Muscle of arm (tissue), 14 donors: ENCODE measurements at places on chromosomes 3 and 15. TPM values are rescaled to one million over a fixed set of nuclear protein-coding genes. Genes with fewer than 3 reads are reported as not detected.
A peak's percentile ranks its signal among the peaks of the same experiment; 100 is the strongest.

DNA sequence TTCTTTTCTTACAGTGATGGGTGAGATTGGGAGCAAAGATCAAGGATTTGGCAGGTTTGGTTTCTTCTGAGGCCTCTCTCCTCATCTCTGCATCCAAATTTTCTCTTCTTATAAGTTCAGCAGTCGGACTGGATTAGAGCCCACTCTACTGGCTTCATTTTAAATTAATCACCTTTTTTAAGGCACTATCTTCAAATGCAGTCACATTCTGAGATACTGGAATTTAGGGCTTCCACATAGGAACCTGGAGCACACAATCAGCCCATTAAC lies 56.5 kb upstream of the PLSCR4 start:
- no peak for DNase-seq

VGLL3 gene
- 34.4 TPM for polyA plus RNA-seq

- peak; percentile 34 for DNase-seq
These were observed 20.1 kb upstream of the FSTL1 start for GRCh38 chr3:120470870-120471269.

- no peak for DNase-seq
These were observed 79.8 kb upstream of the PFN2 start for GRCh38 chr3:150050510-150050909.

- DNase-seq = no peak
These were observed 40.3 kb downstream of the SLC6A20 start for GRCh38 chr3:45756055-45756454.

- no peak for DNase-seq
These were observed 92.0 kb downstream of the SNRK start for GRCh38 chr3:43378066-43378935.

SGO1 gene
- polyA plus RNA-seq = 7.9 TPM

DNA sequence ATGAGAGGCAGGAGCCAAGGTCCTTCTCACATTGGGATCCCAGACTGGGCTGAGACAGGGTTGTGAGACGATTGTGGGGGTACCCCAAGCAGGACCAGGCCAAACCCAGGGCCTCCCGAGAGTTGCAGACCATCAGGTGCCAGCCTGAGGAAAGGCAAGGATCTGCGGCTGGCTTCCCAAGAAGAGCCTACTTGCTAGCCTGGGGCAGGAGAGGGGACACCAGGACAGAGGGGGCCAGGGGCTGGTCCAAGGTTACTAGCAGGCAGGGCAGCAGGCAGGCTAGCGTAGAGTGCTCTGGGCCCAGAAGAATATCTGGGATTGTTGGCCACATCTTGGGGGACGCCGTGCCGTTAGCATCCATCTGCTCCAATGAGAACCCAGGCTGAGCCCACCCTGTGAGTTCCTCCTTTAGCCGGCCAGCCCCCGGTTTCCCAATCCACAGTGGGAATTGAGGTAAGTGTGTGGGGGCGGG lies 546 bp downstream of the CISH start:
- DNase-seq = no peak

DNA sequence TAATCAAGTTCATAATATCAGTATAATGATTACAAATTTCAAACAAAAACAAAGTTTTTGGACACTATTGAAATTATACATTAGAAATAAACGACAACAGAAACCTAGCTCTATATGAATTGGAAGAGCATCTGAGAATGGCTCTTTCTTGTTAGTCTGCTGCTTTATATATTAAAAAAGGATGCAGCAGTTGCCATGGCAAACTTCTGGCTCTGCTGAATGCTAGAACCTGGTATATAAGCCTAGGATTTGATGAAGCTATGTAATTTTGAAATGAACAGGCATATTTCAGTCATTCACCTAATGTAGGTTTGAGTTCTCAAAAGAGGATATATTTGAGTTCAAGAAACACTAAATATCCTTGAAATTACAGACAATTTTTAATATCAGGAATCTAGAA lies 252.7 kb upstream of the KCNMB2 start:
- no peak for DNase-seq

DNA sequence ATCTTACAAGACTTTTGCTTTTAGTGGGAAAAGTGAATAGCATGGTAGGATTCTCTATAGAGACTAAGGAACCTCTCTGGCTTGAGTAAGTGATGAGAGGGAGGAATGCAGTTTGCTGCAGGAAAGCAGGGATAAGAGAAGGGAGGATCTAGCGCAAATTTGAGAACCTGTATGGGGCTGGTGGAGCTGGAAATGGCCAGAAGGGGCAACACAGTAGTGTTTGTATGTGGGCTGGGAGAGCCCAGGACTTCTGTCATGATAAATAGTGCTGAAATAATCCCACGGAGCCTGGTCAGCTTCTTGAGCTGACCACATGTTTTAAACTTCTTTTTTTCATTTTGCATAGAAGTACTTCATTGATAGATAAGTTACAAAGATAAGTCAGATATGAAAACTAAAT lies 11.2 kb upstream of the SHC4 start:
- no peak for DNase-seq

DNA sequence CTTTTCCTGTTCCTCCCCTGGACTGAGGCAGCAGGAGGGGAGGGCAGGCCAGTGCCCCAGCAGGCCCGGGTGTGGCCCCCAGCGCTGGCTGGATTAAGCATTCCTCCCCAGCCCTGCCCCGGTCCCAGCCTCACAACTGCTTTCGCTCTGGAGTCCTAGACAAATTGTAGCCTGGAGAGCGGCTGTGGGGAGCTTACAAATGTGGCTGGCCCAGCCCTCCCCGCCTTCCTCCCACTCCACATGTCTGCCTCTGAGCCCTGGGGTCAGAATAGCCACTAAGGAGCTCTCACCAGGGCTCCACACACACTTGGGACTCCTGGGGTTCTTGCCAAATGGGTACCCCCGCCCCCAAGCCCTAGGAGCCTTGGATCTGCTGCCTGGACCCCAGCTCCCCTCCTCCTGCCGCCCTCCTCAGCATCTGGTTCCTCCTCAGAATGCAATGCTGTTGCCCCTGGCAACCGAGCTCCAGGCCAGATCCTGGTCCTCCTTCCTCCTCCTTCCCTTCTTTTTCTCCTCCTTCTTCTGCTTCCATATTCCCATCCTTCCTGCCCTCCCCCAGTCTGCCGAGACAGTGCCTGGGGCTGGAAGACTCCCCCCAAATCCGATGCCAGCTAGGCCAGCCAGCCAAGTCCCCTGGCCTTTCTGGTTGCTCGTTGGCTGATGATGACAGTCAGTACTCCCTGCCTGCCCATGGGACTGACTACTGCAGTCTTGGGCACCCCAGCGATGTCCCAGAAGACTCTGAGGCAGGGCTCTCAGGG lies 91.1 kb downstream of the LINGO1 start:
- peak; percentile 72 for DNase-seq

DNA sequence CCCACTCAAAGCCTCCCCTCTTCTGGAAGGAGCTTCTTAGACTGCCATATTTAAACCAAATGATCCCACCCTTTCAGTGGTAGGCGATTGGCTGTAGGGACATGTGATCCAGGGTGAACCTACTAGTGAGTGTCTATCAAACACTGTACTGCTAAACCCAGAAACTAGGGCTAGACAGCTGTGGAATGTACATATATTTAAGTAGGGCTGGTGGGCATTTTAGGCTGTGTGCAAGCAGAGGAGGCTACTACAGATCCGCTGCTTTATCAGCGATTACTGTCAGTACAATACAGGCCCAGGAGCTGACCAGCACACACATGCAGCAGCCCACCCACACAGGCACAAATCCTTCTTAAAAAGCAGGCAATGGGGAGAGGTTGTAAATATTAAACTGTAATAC lies 15.4 kb upstream of the LARP6 start:
- no peak for DNase-seq

RLBP1 gene
- 0.11 TPM for polyA plus RNA-seq

- no peak for DNase-seq
These were observed 11.9 kb downstream of the TAGLN3 start for GRCh38 chr3:112010636-112011035.

- DNase-seq = no peak
These were observed 880.8 kb downstream of the ROBO1 start for GRCh38 chr3:78887029-78887428.

GRCh38 chr3:116301422-116301821 lies 143.9 kb downstream of the LSAMP start:
- no peak for DNase-seq

PPM1L gene
- 8.1 TPM for polyA plus RNA-seq

- DNase-seq = no peak
These were observed 7.3 kb upstream of the LIPH start for GRCh38 chr3:185559706-185560090.

DNA sequence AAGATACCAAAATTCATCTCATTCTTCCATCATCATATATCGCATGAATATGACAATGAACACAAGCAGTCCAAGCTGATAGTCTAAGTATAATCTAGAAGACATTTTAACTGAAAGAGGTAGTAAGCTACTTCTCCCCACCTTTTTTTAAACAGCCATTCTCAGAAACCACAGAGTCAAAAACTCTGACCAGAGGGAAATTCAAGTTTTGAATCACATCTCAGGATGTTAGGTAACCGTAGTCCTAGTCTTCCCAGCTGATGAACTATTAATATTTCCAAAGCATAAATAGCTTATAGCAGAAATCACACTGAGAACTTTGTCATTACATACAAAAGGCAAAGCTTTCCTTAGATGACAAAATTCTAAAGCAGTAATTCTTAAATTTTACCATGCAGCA lies 25.8 kb downstream of the NPTN start:
- DNase-seq = no peak

GRCh38 chr3:46462511-46462910 lies 2.2 kb downstream of the LTF start:
- no peak for DNase-seq

DNA sequence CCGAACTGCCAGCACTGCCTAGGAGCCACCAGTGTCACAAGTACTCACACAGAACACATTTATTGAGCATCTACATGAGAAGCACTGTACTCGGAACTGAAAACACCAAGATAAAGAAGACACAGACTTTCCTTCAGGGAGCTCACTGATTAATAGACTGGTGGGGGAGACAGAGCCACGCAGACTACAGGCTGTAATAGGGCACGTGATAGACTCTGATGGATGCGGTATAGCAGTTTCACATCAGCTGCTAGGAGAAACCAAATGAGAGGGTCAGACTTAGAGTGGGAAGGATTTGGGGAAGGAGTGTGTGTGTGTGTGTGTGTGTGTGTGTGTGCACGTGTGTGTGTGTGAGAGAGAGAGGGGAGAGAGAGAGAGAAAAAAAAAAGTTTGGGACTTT lies 12.1 kb downstream of the EPHB1 start:
- no peak for DNase-seq

GRCh38 chr3:5260992-5261501 lies 73.5 kb downstream of the EDEM1 start:
- no peak for DNase-seq

CCNB2 gene
- not detected for polyA plus RNA-seq

CLDN16 gene
- 0.18 TPM for polyA plus RNA-seq

- DNase-seq = no peak
These were observed 50.5 kb downstream of the ATP1B3 start for GRCh38 chr3:141926929-141927328.

NRG4 gene
- 2.2 TPM for polyA plus RNA-seq

DNA sequence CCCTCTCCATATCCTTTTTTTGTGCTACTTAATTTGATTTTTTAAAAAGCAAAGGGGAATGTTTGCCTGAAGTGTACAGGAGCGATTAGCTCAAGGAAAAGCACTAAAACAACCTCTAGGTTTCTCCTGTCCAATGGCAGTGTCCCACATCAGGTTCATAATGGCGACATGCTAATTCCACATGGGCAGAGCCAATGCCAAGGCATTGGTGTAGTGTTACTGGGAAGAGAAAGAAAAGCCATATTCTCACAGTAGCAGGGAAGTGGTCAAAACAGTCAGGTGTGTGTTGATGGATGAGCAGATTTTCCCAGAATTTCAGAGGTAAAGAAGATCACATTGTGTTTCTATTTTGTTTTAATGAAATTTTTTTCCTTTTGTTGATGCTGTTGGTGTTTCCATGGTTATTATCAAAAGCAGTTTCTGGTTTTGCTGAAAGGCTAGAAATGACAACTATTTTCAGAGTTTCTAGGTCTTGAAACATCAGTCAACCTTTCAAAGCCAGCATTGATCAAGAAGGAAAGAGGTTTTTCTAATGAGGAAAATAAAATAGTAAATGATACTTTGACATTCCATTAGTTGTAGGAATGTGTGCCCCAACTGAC lies 65.2 kb downstream of the FNDC3B start:
- DNase-seq = no peak

FGF7 gene
- polyA plus RNA-seq = 34.8 TPM

DNA sequence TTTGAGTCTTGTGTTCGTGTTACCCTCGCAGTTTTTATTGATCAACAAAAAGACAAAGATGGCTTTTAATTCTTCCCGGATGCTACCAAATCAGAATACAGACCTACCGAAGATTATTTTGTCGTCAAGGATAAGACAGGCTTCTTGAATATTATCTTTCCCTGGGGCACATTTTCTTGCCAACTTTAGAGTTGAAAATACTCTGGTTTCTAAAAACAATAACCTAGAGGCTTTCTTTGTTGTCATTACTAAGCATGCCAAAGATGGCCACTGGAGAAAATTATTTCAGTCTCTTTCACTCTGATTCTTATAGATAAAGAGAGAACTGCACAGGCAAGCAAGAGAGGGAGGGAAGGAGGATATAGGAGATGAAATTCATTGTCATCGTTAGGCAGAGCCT lies 33.9 kb downstream of the OXNAD1 start:
- no peak for DNase-seq

CMTM8 gene
- polyA plus RNA-seq = 2.1 TPM
